ENCODE measurements at places on chromosomes 4 and X. TPM values are rescaled to one million over a fixed set of nuclear protein-coding genes. Genes with fewer than 3 reads are reported as not detected.

Gene SHROOM2
- total RNA-seq, result 0.49 TPM

Gene NPY1R
- 0.12 TPM for total RNA-seq

Gene GAGE12J
- total RNA-seq, result not detected

Gene SNX12
- 51.0 TPM for total RNA-seq

Gene SHROOM3
- 1.6 TPM for total RNA-seq

Gene LRIT3
- not detected for total RNA-seq

Gene CXCL3
- total RNA-seq, result 3.2 TPM

Gene GATA1
- total RNA-seq, result not detected

Gene FRMPD4
- total RNA-seq, result 0.49 TPM

Gene HPGD
- total RNA-seq, result not detected
